ENCODE measurements at places on chromosomes 5 and 9.

DNA sequence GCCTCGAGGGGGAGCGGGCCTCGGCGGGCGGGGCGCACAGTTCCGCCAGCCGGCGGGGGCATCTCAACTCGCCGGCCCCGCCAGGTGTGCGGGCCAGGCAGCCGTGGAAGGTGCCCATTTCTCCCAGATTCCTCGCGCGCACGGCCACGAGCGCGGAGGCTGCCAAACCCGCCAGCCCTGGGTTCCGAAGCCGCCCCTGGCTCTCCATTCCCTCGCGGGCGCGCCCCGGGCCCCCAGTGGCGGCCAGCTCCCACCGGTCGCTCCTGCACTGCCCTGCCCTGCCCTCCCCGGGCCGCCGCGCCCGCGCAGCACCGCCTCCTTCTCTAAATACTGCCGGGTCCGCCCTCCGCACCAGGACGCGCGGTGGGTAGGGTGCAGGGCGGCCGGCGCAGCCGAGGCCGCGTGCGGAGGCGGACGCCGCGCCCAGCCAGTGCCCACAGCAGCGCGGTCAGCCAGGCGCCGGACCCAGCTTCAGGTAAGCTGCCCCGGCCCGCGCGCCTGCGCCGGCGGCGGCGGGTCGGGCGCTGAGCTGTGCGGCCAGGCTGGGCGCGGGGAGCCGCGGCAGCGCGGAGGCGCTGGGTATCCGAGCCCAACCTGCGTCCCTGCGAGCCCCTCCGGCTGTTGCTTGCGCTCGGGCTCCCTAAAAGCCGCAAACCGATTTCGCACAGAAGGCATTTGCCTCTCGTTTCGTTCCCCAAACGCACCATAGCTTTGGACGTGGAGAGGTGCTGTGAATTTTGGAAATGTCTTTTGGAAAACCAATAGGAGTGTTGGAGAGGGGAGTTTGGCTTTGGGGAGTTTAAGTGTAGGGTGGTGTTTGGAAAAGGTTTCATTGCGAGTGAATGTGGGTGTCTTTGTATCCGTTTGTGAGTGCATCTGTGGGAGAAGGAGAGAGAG is at the start of gene TMEM171:
TSS of gene TMEM171 (plus strand) at position 354 of the 897 bp plus-strand sequence. CDS start 2,799 bp downstream, outside the sequence.
- peak; percentile 91 for DNase-seq
- H3K27ac ChIP-seq: no peak within 1 kb of the TSS
- peaks cover 16% of the 10 kb centered on the region for H3K4me1 ChIP-seq
- H3K4me3 ChIP-seq: peak within 1 kb of the TSS; percentile 58
- H3K27me3 ChIP-seq: no peaks in the 10 kb centered on the region

DNA sequence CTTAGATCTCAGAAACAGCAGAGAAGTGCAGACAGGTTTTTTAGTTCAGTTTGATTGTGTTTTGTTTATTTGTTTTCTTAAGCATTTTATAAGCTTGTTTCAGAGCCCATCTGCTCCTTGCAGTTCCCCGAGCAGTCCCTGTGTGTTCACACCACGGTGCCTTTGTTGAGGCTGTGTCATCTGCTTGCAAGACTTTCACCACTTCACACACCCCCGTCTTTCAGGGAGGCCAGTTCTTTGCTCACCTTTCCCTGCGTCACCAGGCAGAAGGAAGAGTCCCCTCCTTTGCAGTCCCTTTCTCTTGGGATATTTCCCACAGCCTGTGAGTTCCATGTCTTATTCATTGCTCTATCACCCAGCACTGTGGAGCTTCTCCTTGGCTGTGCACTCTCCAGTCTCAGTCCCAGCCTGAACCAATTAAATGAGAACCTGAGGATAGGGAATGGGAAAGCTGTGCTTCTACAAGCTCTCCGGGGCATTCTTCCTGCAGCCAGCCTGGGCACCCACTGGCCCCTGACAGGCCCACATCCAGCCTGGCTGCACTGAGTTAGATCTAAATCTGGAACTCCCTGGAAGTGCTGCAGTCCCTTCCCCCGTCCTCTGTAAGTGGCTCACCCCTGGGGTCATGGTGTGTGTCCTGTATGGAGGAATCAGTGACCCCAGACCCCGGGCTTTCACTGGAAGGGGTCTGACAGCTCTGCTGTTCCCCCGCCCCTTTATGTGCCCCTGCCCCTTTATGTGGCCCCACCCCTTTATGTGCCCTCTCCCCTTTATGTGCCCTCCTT is 5.5 kb downstream of the MVB12B start:
- peaks cover 60% of the 10 kb centered on the region for H3K4me1 ChIP-seq
- no peaks in the 10 kb centered on the region for H3K27me3 ChIP-seq
- no peak for DNase-seq
- no peak overlapping the region for H3K27ac ChIP-seq
- no peak overlapping the region for H3K4me3 ChIP-seq

- DNase-seq: no peak
- no peak overlapping the region for H3K4me3 ChIP-seq
- H3K36me3 ChIP-seq: no peaks in the 10 kb centered on the region
- H3K27ac ChIP-seq: no peak overlapping the region
Measured at GRCh38 chr9:116233160-116233530, 79.6 kb downstream of the PAPPA start.

DNA sequence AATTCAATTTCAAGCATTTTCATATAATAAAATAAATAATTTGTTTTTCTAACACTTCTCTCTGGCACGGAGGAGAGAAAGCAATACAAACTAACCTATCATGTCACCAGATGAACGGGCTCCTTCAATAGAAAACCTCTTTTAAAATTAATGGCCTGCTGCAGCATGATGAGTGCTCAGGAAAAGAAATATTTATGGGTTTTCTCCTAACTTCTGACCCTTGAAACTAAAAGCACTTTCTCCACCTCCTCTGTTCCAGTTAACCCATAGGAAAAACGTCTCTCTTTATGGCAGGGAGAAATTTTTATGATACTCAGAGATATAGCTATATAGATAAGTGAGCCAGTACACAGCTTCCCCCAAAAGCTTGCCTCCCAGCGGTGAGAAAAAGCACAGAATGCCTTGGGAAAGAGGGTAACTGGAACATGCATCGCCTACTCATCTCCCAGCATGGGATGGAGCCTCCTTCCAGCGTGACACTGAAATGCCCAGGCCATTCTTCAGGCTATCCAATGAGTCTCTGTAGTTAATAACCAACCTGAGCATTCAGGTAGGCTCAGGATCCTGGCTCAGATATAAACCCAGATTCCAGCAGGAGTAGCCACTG is 963.0 kb upstream of the DMAC1 start:
- DNase-seq: no peak
- no peak overlapping the region for H3K27ac ChIP-seq
- H3K36me3 ChIP-seq: no peaks in the 10 kb centered on the region
- H3K27me3 ChIP-seq: no peaks in the 10 kb centered on the region
- no peak overlapping the region for H3K4me3 ChIP-seq

GRCh38 chr5:41575110-41575779 is 64.8 kb upstream of the PLCXD3 start:
- no peak overlapping the region for H3K27ac ChIP-seq
- no peaks in the 10 kb centered on the region for H3K4me1 ChIP-seq
- no peak for DNase-seq
- no peaks in the 10 kb centered on the region for H3K27me3 ChIP-seq
- H3K36me3 ChIP-seq: no peaks in the 10 kb centered on the region

- DNase-seq: peak; percentile 92
- no peaks in the 10 kb centered on the region for H3K27me3 ChIP-seq
- peak overlapping the region; percentile 67 for H3K4me3 ChIP-seq
Measured at GRCh38 chr5:109690242-109690974, 681 bp downstream of the MAN2A1 start.

- no peak overlapping the region for H3K4me3 ChIP-seq
- DNase-seq: no peak
- no peak overlapping the region for H3K27ac ChIP-seq
- no peaks in the 10 kb centered on the region for H3K36me3 ChIP-seq
- H3K4me1 ChIP-seq: no peaks in the 10 kb centered on the region
Measured at GRCh38 chr5:58875599-58875998, 292.7 kb downstream of the RAB3C start.

DNA sequence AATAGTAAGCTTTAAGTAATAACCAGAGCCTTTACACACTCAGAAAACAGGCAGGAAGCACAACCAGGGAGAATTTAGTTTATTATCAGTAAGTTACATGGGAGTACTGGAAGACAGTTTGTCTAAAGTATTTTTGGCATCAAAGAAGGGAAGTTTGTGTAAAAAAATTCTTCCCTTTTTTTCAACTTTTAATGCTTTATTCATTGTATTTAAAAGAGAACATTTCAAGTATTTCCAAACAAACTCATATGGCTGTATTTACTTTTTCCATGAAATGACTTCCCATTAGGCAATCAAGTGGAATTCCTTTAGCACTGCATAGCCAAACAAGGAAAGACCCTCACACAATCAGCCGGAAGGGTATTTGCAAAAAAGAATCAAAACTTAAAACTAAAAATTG is 26.7 kb downstream of the RNF145 start:
- H3K27me3 ChIP-seq: no peaks in the 10 kb centered on the region
- peak overlapping the region; percentile 82 for H3K27ac ChIP-seq
- no peak for DNase-seq

GRCh38 chr9:2453701-2454100 is 167.9 kb upstream of the VLDLR start:
- no peaks in the 10 kb centered on the region for H3K4me1 ChIP-seq
- no peaks in the 10 kb centered on the region for H3K27me3 ChIP-seq
- no peaks in the 10 kb centered on the region for H3K36me3 ChIP-seq
- H3K27ac ChIP-seq: no peak overlapping the region
- no peak for DNase-seq

DNA sequence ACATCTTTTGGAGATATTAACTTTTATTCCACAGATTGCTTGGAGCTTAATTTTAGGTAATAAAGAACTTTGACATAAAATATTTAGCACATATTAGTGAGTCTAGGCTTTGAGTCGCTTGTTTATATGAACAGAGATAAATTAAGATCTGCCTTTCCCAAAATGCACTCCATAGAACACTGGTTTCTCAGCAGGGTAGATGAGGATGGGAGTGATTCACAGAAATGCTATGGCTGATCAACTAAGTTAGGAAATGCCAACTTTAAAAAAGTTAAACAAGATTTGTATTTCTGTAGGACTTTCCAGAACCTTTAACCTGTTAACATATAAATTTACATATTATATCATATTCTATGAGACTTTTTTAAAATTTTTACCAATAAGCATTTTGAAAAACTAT is 65.2 kb downstream of the STARD4 start:
- H3K27ac ChIP-seq: no peak overlapping the region
- H3K4me3 ChIP-seq: no peak overlapping the region
- H3K36me3 ChIP-seq: no peaks in the 10 kb centered on the region
- H3K4me1 ChIP-seq: no peaks in the 10 kb centered on the region
- no peak for DNase-seq

GRCh38 chr5:7010591-7010990 is 297.4 kb downstream of the TENT4A start:
- no peak overlapping the region for H3K27ac ChIP-seq
- no peaks in the 10 kb centered on the region for H3K27me3 ChIP-seq

- H3K4me1 ChIP-seq: no peaks in the 10 kb centered on the region
- no peak for DNase-seq
- H3K27ac ChIP-seq: no peak overlapping the region
- no peaks in the 10 kb centered on the region for H3K36me3 ChIP-seq
- H3K27me3 ChIP-seq: no peaks in the 10 kb centered on the region
Measured at GRCh38 chr9:124088476-124088837, 76.9 kb downstream of the LHX2 start.

DNA sequence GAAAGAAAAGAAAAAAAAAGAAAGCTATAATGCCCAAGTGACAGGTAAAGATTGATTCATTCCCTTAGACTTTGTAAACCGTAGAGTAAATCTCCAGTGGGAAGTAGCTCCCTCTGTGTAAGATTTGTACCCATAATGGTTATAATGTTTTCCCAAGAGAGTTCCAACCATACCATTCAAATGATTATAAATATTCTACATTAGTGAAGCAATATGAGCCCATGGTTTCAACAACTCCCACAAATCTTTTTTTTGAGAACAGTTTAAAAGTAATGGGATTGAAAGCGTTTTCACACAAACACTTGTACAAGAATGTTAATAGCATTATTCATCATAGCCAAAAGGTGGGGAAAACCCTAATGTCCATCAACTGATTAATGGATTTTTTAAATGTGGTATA is 58.0 kb downstream of the GRAMD2B start:
- H3K27me3 ChIP-seq: no peaks in the 10 kb centered on the region
- no peak overlapping the region for H3K27ac ChIP-seq
- H3K4me3 ChIP-seq: no peak overlapping the region

- no peak overlapping the region for H3K4me3 ChIP-seq
- DNase-seq: no peak
- H3K4me1 ChIP-seq: peaks cover 18% of the 10 kb centered on the region
- peak overlapping the region; percentile 80 for H3K27ac ChIP-seq
Measured at GRCh38 chr5:139458580-139459407, 3.7 kb downstream of the ECSCR start.

DNA sequence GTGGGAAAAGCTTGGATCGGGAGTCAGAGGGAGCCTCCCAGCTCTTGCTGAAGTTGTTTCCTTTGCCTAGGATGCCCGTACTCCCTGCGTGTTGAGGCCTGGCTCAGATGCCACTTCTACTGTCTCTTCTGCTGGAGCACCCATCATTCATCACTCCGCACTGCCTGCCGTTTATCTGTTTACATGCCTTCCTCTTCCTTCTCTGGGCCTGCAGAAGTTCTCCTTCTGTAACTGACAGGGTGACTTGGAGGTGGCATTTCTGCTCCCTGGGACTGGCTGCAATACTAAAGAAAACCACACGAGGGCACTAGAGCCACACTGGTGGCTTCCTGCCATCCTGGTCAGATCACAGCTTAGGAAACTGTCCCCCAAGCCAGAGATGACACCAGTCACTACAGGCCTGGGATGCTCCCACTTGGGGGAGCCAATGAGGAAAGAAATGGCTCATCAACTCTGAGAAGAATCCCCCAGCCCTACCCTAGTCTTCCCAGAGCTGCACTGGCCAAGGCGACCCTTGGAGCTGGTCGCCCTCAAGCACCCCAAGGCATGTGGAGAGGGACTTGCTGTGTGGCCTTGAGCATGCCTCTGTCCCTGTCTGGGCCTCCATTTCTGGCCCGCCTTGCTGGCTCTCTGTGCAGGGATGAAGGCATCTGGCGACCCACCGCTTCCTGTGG is 9.7 kb upstream of the SLC25A51 start:
- peak; percentile 85 for DNase-seq
- H3K4me1 ChIP-seq: peaks cover 36% of the 10 kb centered on the region
- H3K27me3 ChIP-seq: no peaks in the 10 kb centered on the region
- H3K36me3 ChIP-seq: no peaks in the 10 kb centered on the region
- peak overlapping the region; percentile 3 for H3K27ac ChIP-seq

DNA sequence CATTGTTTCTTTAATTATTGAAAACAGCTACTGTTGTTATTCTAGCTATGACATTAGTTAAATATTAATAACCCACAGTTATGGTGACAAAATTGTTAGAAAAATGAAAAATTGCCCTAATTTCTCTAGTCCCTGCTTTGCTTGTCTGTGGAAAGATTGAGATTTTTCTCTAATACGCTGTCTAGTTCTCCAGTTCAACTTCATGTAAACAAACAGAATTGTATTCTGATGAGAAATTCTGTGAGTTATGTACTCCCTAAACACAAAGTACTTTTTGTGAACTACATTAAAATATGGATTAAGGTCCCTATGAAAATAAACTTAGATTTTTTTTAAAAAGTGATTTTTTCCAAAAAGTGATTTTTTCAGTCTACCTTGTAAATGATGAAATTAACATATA is 8.7 kb downstream of the SLF1 start:
- no peaks in the 10 kb centered on the region for H3K4me1 ChIP-seq
- H3K27ac ChIP-seq: no peak overlapping the region
- no peaks in the 10 kb centered on the region for H3K27me3 ChIP-seq
- DNase-seq: no peak
- H3K36me3 ChIP-seq: peaks cover 11% of the 10 kb centered on the region
- H3K4me3 ChIP-seq: no peak overlapping the region

GRCh38 chr5:10524376-10525123 is 39.3 kb upstream of the ANKRD33B start:
- H3K4me1 ChIP-seq: no peaks in the 10 kb centered on the region
- no peak for DNase-seq
- no peak overlapping the region for H3K4me3 ChIP-seq
- no peak overlapping the region for H3K27ac ChIP-seq
- no peaks in the 10 kb centered on the region for H3K36me3 ChIP-seq

Measured in upper lobe of left lung (tissue), 6 donors.